ENCODE measurements at places on chromosomes 11 and 22. TPM values are rescaled to one million over a fixed set of nuclear protein-coding genes. Genes with fewer than 3 reads are reported as not detected.

GRCh38 chr11:68806931-68807844 lies 34.5 kb downstream of the CPT1A start:
- no peak overlapping the region for H3K27ac ChIP-seq
- no peak for DNase-seq
- no peaks in the 10 kb centered on the region for H3K27me3 ChIP-seq
- H3K4me1 ChIP-seq = no peaks in the 10 kb centered on the region
- H3K4me3 ChIP-seq = no peak overlapping the region

- H3K27me3 ChIP-seq = no peaks in the 10 kb centered on the region
- no peaks in the 10 kb centered on the region for H3K36me3 ChIP-seq
- H3K27ac ChIP-seq = no peak overlapping the region
- no peak for DNase-seq
- H3K4me3 ChIP-seq = no peak overlapping the region
These were observed 12.7 kb upstream of the TSGA10IP start for GRCh38 chr11:65932558-65932919.

GRCh38 chr11:117194267-117194666 lies 4.9 kb upstream of the TAGLN start:
- no peak overlapping the region for H3K27ac ChIP-seq
- no peak overlapping the region for H3K4me3 ChIP-seq
- no peaks in the 10 kb centered on the region for H3K4me1 ChIP-seq
- DNase-seq = no peak

Gene TMEM151A
- 0.29 TPM for total RNA-seq

Gene GRIA4
- total RNA-seq = not detected

Gene PIWIL4
- 1.9 TPM for total RNA-seq

GRCh38 chr11:75014129-75014528 lies 25.4 kb downstream of the NEU3 start:
- H3K27ac ChIP-seq = no peak overlapping the region
- H3K4me1 ChIP-seq = no peaks in the 10 kb centered on the region

GRCh38 chr11:45171550-45171949 lies 25.1 kb downstream of the PRDM11 start:
- DNase-seq = no peak
- H3K27me3 ChIP-seq = no peaks in the 10 kb centered on the region
- no peaks in the 10 kb centered on the region for H3K4me1 ChIP-seq
- H3K27ac ChIP-seq = no peak overlapping the region
- H3K4me3 ChIP-seq = no peak overlapping the region
- no peaks in the 10 kb centered on the region for H3K36me3 ChIP-seq

GRCh38 chr11:111299101-111300026 lies 1.0 kb downstream of the POU2AF3 start:
- no peak for DNase-seq
- no peak overlapping the region for H3K27ac ChIP-seq
- no peaks in the 10 kb centered on the region for H3K4me1 ChIP-seq

- H3K27me3 ChIP-seq = no peaks in the 10 kb centered on the region
- H3K4me1 ChIP-seq = no peaks in the 10 kb centered on the region
- no peak overlapping the region for H3K27ac ChIP-seq
- no peak for DNase-seq
- H3K4me3 ChIP-seq = no peak overlapping the region
- H3K36me3 ChIP-seq = no peaks in the 10 kb centered on the region
These were observed 47.5 kb upstream of the GALNT18 start for GRCh38 chr11:11669233-11669846.

Gene PLEKHB1
- total RNA-seq = 54.5 TPM

DNA sequence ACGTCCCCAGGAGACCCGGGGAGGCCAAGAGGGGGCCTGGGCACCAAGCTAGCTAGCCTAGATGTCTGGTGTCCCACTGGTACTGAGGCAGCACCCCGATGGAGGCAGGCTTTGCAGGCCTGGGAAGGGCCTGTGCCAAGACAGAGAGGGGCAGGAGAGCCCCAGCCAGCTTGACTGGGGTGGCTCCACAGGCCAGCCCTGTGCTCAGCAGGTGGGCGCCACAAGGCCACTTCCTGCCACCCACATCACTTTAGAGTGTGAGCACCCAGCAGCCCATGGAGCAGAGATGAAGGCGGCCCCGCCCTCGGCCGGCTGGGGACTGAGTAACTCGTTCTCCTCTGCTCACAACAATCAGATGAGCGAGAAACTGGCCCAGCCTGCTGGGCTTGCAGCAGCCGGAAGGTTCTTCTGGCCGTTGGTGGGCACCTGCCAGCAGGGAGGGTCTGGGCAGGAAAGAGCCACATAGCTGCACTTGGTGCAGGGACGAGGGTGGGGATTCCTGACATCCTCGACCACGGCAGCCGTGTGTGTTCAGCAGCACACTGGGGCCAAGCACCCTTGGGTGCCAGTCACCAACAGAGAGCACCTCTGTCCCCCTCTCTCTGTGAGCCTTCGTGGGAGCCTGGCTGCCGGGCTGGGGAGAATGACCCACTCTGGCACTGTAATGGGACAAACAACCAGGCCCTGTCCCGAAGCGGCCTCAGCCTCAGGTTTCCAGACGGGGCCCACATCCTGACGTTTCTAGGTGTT lies 7.6 kb downstream of the OSBPL5 start:
- H3K27ac ChIP-seq = no peak overlapping the region
- H3K27me3 ChIP-seq = no peaks in the 10 kb centered on the region
- H3K36me3 ChIP-seq = no peaks in the 10 kb centered on the region
- DNase-seq = no peak
- no peaks in the 10 kb centered on the region for H3K4me1 ChIP-seq
- no peak overlapping the region for H3K4me3 ChIP-seq

- H3K4me3 ChIP-seq = no peak overlapping the region
- no peaks in the 10 kb centered on the region for H3K36me3 ChIP-seq
- no peak for DNase-seq
- H3K4me1 ChIP-seq = no peaks in the 10 kb centered on the region
- no peaks in the 10 kb centered on the region for H3K27me3 ChIP-seq
These were observed 61.5 kb upstream of the GRIA4 start for GRCh38 chr11:105548359-105548758.

DNA sequence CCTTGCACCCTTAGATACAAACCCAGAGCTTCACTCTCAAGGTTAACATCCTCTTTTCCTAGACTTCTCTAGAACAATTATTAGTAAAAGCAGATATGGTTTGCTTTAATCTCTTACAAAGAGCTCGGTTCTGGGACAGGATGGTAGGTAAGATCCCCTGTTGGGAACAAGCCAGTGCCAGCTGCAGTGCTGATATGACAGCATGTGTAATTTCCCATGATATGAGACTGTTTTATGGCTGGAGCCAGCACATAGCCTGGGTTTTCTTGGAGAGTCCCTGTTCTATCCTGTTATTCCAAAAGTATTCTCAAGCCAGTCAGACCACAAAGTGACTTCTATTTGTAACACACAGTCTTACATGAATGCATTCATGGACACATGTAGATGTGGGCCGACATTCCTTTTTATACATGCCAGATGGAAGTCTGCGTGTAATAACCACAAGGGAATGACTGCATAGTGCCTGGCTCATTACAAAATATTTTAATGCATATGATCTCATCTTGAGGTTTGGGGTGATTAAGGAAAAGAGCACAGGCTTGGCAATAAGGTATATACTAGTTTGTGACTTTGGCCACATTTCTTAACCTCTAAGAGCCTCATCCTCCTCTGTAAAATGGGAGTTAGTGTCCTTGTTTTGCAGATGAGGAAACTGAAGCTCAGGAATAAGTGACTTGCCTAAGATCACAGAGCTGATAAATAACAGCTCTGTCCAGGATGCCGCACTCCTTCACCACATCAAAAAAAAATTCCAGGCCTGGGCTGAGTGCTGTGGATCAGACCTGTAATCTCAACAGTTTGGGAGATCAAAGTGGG lies 21.8 kb downstream of the CLMP start:
- H3K4me1 ChIP-seq = no peaks in the 10 kb centered on the region
- H3K36me3 ChIP-seq = no peaks in the 10 kb centered on the region
- no peaks in the 10 kb centered on the region for H3K27me3 ChIP-seq
- H3K27ac ChIP-seq = no peak overlapping the region

GRCh38 chr11:78061921-78062311 lies 1.7 kb upstream of the THRSP start:
- no peaks in the 10 kb centered on the region for H3K36me3 ChIP-seq
- no peak overlapping the region for H3K27ac ChIP-seq
- H3K4me1 ChIP-seq = no peaks in the 10 kb centered on the region

Gene ZFP91
- total RNA-seq = 39.1 TPM

Gene RASL10A
- 1.3 TPM for total RNA-seq

Gene SCGB1D2
- not detected for total RNA-seq

Gene CACNA1I
- total RNA-seq = 48.5 TPM

Gene EHBP1L1
- total RNA-seq = 121 TPM

DNA sequence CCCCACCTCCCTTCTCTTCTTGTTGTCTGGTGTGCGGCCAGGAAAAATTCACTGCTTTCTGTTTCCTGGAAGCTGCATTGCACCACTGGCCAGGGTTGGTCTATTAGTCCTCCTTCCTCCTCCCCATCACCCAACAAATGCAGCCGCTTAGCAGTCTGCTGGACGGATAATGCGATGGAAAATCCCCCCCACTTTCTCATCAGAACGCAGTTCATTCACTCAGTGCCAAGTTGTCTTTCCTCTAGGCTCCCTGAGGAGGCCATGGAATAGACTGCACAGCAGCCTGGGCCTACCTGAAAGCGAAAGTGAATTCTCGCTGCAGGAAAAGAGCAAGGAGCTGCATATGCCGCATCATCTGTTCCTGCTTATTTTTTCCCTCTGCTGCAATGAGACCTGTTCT lies 513.6 kb downstream of the METTL15 start:
- H3K4me1 ChIP-seq = no peaks in the 10 kb centered on the region
- DNase-seq = no peak
- no peak overlapping the region for H3K4me3 ChIP-seq
- no peak overlapping the region for H3K27ac ChIP-seq
- no peaks in the 10 kb centered on the region for H3K27me3 ChIP-seq

Gene CSF2RB
- total RNA-seq = 95.0 TPM
